Renal cortex interstitium (tissue), 15 donors: ENCODE measurements at places on chromosomes 4 and X.

DNA sequence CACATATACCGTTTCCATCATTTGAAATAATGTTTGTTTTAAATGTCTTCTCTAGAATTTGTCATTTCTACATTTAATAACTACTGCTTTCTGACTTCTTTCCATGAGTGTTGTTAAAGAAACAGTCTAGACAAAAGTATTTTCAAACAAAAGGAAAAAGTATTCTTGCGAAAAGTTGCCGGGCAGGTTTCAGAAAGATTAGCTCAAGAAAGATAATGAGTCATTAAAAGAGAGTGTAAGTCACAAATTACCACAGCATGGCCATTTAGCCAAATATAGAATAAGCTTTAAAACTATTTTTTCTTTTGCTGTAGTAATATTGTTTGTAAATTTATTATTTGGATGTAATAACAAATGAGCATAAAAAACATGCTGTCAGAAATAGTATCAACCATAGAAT, 493.0 kb downstream of the TLL1 start:
- no peak for DNase-seq

DNA sequence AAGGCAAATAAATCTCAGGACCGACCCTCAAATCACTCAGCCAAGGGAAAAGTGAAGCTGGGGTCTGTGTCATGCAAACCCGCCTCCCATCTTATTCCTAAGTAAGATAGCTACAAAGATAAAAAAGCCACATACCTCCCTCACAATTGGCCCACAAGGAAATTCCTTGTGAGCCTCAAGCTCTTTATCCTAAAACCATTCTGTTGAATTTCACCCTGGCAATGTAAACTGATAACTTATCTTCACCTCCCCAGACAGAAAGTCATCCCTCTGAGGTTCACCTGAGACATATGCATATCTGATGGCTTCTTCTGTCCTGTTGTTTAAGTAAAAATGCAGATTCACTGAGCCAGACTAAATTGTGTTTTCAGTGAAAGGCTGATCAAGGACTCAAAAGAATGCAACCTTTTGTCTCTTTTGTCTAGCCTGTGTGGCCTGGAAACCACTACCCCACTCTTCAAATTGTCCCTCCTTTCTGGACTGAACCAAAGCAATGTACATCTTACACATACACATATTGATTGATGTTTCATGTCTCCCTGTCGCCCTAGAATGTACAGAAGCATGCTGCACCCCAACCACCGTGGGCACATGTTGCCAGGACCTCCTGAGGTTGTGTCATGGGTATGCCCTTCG, 91.3 kb downstream of the MFAP3L start:
- DNase-seq = no peak

GRCh38 chr4:148914301-148914700, 472.1 kb upstream of the NR3C2 start:
- no peak for DNase-seq

DNA sequence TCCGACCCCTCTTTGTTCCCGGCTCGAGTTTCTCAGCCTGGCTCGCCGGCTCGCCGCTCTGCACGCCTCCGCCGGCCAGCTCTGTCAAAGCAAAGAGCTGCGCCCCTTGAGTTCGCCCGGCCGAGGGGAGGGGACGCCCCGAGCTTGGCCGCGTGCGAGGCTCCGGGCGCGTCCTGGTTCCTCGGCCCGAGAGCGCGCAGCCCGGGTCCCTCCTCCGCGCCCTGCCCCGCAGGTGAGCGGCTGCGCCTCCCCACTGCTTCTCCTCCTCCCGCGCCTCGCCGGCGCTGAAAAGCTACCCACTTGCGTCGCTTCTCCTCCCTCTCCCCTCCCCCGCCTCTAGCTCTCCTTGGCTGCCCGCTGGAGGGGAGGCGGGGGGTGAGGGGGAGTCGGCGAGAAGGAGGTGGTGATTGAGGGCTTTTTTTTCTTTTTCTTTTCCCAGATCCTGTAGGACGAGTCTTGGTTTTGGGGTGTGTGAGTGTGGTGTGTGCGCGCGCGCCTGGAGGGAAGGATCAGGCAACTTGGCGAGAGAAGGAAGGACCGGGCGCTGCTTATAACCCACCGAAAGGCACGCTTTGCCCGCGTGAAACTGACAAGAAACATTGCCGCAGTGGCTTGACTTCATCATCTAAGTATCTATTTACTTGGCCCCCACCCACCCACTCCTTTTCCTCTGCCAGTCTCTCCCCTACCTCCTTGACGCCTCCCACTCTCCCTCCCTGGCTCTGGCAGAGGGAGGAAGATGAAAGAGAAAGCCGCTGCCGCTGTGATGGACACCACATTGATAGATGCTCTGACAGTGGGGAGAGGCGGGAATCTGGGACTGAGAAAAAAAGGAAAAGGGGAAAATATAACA, at the start of gene LEF1:
Gene LEF1, minus strand, starts transcription at position 262 of the 853 bp plus-strand sequence. CDS start 1,165 bp downstream, outside the sequence.
- DNase-seq = no peak

DNA sequence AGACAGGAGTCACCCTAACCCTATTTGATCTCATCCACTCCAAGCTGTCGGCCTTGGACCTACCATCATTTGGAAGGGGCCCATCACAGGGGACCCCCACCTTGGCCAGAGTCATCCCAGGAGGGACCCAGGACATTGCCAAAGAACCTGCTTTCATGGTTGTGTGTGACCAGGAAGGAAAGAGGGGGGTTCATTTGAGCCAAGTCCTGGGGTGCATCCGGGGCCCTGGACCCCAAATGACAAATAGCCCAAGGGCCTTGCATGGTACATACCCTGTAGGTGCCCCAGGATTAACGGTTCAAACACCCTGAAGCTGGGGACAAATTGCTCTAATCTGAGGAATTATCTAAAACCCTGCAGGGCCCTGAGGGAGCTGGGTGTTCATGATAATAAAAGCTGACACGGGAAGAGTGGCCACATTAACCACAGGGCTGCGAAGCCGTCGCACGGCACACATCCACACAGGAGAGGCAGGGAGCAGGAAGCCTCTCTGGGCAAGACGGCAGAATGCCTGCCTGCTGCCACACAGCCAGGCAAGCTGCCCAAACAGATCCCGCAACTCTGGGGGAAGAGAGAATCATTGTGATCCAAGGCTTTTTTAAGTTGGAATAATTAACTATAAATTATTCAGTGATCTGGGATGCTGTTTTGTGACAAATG, 28.2 kb upstream of the PPP2R2C start:
- no peak for DNase-seq
